Astrocyte of the cerebellum (primary cell): ENCODE measurements at places on chromosomes 2 and 18.

GRCh38 chr2:100344433-100344832 is 22.1 kb upstream of the LONRF2 start:
- DNase-seq = no peak

DNA sequence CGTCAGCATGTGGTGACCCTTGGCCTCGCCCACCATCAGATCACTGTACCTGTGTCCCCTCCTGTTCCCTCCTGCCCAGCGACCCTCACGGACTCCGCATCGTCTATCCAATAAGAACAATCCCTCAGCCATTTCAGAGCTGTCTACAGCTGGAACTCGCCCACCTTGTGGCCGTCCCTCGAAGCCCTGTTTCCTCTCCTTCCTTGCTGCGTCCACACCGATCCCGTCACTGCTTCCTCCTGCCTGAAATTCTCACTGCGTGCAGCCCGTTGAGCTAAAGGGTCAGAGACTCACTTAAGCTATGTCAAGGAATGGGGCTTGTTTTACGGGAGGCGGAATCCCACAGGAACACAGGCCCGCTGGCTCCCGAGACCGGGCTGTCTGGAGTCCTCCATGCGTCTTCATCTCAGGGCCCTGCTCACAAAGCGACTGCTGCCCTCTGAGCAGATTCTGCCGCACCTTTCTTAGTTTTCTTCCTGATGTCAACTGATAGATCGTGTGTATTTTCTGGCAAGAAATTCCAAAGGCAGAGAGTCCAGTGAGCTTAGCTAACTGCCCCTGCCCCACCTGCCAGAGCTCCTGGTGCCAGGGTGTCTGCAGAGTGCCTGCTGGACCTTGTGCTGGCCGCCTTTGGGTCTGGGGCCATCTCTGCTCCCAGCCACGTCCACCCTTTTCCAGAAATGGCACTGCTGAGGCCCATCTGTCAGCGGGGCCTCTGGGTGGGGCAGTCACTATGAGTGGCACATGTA is 35.3 kb downstream of the KLHL29 start:
- no peak for DNase-seq

- DNase-seq = no peak
Measured at GRCh38 chr2:209269024-209269423, 154.8 kb upstream of the MAP2 start.

DNA sequence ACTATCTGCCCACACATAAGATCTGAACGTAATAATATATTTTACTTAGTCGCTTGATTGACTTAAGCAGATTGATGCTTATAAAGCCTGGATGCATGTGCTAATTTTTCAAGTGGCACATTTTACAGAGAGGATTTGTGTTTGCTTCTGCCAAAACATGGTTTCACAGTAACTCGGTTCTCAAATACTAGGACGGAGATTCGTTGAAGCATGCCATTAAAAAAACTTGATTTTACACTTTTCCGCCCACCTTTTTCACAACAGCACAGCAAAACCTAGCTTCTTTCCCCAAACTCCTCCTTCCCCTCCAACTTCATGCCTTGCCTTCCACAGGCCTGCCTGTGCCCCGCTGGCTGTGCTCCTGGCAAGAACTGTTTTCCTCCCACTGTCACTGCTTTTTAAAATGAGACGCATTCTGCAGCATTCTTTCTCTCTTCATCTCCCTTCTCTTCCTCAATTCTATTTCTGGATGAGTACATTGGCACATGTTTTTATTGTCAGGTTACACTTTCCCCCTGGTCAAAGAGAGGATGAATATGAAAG is 55.1 kb upstream of the LMAN1 start:
- no peak for DNase-seq

DNA sequence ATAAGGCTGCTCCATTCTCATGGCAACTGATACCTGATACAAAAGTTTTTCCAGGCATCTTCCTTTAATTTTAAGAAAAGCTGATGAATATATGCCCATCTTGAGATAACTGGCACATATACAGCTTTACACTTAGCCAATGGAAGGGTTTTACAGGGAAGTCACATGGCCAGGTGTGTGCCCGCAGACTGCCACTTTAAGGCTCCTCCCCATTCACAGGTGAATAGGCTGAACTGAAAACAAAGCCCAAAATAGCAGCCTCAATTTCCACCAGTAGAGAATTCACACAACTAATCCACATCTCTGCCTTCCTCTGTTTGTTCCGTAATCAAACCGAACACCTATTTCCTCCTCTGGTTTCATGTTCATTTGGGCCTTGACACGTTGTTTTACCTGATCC is 9.8 kb upstream of the ME2 start:
- no peak for DNase-seq

GRCh38 chr2:190569994-190570755 is 35.7 kb upstream of the NEMP2 start:
- no peak for DNase-seq

- no peak for DNase-seq
Measured at GRCh38 chr2:72362733-72363132, 215.1 kb upstream of the CYP26B1 start.

DNA sequence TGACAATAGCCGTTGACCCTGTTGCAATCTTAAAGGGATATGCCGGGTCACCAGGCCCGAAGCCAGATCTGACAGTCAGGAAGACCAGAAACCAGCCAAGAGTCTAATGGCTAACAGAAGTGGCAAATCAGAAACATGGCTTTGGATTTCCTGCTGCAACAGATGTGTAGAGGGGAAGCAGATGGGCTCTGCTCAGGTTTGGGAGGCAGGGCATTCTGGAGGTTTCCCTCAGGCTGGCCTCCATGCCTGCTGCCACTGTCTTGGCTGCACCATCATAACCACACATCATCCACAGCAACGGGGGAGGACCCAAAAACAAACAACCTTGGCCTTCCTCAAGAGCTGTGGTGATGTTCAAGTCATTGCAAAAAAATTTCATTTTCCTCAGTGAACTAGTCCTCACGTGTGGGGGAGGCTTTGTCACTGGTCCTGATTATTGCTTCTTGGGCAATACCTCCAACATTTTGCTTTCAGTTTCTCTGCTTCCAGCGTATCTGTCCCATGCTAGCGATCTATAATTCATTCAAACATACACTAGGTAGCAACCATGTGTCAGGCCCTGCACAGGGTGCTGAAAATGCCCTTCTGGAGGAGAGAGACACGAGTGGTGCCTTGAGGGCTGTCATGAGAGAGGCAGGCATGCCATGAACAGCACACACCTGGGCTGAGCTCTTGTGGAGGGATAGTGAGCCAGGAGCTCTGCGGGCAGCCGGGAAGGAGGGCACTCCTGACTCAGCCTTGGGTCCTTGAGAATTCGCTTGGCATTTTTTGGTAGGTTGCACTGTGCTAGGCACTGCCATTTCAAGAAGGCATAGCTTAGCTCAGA is 48.2 kb upstream of the LGALSL start:
- DNase-seq = peak; percentile 11

DNA sequence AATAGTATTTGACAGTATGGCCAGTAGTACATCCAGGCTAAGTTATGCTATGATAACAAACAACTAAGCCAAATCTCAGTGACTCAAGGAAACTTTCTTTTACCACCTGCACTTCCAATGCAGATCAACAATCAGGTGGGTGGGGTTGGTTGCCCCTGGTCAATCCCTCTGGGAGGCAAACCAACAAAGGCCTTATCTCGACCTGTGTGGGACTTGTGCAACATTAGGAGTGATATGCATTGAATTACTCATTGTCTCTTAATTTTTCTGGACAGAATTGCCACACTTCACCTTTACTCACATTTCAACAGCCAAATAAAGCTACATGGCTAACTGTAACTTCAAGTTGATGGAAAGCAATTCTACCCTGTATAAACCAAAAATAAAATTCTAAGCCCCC is 1049.3 kb upstream of the CDH2 start:
- no peak for DNase-seq
